ENCODE measurements at places on chromosomes 4 and X.
A peak's percentile ranks its signal among the peaks of the same experiment; 100 is the strongest.

DNA sequence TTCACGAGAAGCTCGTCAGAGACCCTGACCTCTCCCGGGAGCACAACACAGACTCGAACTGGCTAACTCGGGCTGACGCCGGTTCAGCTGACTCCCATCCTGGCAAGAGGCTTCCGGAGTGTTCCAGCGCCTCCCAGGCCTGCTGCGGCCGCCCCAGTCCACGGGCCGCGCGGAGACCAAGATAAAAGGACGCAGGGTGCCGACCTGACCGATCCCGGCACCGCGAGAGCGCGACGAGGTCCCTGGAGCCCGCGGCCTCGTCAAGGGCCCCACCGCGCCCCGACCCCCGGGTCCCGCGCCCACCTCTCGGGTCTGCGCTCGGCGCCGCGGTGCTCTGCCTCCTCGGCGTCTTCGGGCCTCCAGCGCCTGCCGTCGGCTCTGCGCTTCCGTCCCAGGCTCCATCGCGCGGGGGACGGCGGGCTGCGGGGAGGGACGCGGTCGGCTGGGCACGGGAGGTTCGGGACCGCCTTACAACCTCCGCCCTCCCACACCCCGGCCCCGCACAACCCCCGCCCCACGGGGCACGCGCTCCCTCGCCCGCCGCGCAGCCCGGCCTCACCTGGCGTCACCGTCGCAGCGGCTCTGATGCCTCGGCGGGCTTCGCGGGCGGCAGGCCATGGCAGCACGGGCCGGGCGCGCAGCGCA lies 426 bp downstream of the SLBP start:
- peak; percentile 72 for DNase-seq

- no peak for DNase-seq
Observed at GRCh38 chr4:129327637-129328036, 231.7 kb downstream of the C4orf33 start.

DNA sequence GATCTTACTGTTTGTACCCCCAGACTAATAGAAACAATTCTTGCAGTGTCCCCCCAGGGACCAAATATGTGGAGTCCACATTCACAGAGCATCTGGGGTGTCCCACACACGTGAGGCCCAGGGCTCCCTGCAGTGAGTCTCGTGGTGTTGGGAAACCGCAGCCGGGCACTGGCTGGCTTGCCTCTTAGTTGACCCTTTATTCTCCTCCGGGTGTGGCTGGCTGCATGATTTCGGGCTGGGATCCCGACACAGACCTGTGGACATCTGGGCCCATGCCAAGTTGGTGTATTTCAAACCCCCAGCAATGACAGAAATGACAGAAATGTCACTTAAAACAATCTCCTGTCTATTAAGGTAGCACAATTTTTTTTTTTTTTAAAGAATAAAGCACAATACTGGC lies 15.6 kb upstream of the CLDN24 start:
- DNase-seq = no peak

- DNase-seq = no peak
Observed at GRCh38 chr4:47410271-47410670, 53.2 kb downstream of the COMMD8 start.

GRCh38 chrX:13180807-13181206 lies 136.4 kb upstream of the FAM9C start:
- DNase-seq = no peak

- no peak for DNase-seq
Observed at GRCh38 chr4:152943672-152944071, 7.5 kb downstream of the FHDC1 start.
